ENCODE measurements at places on chromosomes 7 and 10.

- no peak for DNase-seq
These were observed 3.1 kb downstream of the WDR91 start for GRCh38 chr7:135208102-135208793.

DNA sequence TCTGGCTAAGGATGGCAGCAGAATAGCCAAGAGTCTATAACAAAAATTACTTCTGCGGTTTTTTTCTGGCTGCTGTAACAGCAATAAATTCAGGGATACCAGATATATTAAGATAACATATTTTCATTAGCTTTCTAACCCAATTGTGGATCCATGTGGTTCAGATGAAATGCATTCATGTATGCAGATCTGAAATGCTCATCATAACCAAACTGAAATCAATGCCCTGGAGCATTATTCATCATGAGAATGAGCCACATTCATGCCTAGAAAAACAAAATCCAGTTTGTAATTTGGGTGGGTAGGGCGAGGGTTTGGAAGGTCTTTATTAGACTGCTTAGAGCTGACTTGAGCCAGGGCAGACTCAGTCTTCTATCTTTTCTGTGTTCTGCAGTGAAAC, 69.8 kb upstream of the SEMA3A start:
- no peak for DNase-seq

DNA sequence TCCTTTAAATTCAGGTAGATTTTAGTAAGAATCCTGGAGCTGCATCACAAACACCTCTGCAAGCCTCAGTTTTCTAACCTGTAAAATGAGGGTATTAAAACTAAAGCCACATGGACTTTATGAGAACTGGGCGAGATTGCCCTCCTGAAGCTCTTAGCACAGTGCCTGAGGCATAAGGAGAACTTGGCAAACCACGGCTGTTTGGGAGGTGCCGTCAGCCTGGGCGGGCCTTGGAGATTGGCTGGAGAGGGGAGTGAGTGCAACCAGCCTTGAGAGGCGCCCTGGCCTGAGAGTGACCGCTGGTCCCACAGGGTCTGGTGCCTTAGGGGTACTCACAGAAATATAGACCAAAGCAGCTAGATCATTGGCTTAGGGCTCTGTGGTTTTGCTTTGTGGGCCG, 5.4 kb upstream of the TNS3 start:
- DNase-seq, result no peak

- DNase-seq, result no peak
These were observed 26.5 kb downstream of the ANKRD7 start for GRCh38 chr7:118250860-118251494.

DNA sequence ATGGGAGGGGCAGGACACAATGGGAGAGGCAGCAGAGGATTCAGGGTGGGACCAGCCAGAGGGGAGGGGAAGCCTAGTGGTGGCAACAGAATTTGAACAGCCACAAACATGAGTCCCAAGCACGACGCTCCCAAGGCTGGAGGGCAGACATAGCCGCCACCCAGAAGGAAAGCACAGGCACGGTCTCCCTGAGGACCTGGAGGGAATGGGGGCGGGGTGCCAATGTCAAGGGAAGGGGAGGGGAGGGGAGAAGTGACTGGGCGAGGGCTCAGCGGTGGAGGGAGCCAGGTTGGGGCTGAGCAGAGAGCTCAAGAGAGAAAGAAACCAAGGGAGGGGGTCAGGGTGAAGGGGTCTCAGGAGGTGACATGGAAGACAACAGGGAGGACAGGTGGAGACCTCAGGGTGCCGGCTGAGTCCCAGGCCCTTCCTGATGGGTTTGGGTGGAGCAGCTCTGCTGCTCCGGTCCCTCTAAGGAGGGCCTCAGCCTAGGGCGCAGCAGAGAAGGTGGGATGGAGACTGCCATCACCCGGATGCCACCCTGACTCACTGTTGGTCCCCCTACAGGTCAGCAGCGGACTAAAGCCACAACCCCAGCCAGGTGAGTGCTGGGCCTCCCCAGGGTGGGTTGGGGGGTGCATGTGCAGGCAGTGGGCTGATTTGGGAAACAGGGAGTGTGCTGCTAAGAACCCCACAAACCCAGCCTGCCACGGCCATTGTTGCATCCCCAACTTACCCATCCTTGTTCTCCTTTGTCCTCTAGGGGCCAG, 24.2 kb downstream of the PILRA start:
- DNase-seq, result no peak

- no peak for DNase-seq
These were observed 1.4 kb upstream of the MMD2 start for GRCh38 chr7:4960363-4960762.

DNA sequence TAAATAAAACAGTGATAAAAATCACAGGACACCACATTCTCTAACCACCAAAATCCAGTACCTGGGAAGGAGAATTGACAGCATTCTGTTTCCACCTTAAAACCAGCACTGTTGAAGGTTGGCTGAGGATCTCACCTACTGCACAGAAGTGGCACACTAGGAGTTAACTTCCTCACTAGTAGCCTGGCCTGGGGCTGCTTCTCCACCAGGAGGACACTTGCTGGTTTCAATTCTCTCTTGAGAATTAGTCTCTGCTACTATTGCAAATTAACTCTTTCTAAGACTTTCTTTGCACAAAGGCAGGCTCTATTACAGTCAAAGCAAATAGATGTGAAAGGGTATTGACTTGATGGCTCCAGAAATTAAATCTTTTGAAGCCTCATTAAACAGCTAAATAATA, 2.3 kb upstream of the CTTNBP2 start:
- DNase-seq, result no peak

DNA sequence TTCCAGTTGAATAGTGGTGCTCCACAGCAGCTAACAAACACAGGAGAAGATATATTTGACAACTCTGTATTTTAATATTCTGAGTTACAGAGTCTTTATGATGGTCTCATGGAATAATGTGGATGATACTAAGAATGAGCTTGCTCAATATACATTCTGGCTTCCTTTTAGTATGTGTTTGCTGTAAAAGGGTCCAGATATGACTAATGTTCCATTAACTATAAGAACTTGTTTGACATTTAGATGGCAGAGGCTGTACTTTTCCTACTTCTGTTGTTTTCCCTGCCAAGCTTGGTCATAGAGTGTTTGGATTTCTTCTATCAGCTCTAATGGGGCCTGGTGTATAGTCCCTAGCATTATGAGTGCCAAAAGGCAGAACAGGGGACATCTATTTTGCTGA, 61.5 kb upstream of the GPR22 start:
- no peak for DNase-seq

DNA sequence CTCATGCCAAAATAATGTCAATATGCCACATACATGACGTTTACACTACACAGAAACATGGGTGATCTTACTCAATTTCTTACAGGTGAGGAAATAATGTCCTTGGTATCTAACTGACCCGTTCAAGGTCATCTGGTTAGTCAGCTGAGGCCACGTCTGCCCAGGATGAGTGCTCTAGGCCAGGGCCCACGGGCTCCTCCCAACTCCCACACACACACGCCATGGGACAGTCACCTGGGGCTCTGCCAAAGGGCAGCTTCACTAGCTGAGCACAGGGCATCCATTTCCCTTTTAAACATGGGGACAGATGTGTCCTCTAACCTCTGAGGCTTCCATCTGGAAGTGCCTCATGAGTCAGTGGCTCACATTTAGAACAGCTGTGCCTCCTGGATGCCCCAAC, 123.9 kb downstream of the TNS3 start:
- DNase-seq, result peak; percentile 65

DNA sequence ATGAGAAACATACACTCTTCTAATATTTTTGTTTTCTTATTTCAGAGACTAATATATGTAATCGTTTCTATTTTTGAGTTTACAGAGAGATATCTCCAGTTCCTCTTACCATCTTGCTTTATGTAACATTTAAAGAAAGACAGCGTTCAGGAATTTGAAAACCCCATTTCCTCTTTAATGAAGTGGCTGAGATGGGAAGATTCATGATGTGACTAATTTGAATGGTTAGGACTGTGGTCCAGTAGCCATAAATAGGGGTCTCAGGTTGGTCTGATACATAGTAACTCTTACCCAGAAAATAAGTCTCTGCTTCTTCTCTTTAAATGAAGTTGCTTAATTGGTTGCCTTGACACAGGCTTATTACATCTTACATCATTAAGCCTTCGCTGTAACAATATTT, 6.9 kb downstream of the KMT2E start:
- DNase-seq, result peak; percentile 39

DNA sequence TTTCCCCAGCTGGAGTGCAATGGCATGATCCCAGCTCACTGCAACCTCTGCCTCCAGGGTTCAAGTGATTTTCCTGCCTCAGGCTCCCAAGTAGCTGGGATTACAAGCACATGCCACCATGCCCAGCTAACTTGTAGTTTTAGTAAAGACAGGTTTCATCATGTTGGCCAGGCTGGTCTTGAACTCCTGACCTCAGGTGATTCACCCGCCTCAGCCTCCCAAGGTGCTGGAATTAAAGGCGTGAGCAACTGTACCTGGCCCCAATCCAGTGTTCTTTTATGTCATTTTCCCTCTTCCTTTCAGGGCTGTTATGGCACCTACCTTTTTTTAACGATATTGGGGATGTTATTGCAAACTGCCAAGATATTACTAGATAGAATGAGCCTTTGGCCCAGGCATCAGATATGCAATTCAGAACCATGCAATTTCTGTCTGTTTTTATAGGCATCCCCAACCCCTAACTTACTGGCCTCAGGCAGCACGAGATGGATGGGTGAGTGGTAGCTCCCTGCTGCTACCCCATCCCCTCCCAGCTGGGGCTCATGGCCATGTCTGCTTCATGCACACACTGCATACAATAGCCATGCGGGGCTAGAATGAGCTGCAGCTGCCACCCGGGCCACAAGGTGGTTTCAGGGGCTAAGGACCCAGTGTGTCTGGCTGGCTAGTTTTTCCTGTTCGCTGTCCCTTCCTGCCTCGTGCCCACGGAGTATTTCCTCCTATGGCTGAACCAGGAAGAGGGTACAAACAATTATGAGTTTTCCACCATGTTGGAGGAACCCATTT, 1080.1 kb upstream of the SORCS1 start:
- no peak for DNase-seq

DNA sequence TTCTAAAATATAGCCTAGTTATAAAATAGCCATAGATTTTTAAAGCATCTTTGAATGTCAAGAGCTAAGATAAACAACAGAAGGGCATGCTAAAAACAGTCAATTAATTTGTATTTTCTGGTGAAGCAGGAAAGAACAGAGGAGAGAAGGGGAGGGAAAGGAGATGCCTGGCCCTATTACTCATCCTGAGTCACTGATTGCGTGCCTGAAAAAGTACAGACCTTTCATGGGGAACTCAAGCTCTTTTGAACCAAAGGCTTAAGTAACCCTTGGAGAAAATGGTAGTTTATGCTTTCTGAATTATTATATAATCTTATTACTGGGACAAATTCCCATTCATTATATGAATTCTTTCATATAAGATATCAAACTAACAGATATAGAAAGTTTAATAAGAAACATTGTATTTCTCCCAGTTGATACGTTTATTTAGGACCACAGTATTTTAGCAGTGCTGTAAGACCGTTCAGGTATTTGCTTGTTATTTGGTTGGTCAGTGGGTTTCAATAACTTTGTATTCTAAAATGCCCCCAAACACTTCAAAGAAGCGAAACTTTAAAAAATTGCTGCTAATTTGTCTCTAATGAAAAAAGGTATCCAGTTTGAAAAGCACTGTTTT, 151.3 kb downstream of the HGF start:
- DNase-seq, result no peak

- no peak for DNase-seq
These were observed 341.9 kb downstream of the LRMDA start for GRCh38 chr10:75773231-75773780.

- DNase-seq, result no peak
These were observed 109.5 kb downstream of the UNCX start for GRCh38 chr7:1342090-1342640.

- no peak for DNase-seq
These were observed 31.0 kb upstream of the ZEB1 start for GRCh38 chr10:31288001-31288400.

DNA sequence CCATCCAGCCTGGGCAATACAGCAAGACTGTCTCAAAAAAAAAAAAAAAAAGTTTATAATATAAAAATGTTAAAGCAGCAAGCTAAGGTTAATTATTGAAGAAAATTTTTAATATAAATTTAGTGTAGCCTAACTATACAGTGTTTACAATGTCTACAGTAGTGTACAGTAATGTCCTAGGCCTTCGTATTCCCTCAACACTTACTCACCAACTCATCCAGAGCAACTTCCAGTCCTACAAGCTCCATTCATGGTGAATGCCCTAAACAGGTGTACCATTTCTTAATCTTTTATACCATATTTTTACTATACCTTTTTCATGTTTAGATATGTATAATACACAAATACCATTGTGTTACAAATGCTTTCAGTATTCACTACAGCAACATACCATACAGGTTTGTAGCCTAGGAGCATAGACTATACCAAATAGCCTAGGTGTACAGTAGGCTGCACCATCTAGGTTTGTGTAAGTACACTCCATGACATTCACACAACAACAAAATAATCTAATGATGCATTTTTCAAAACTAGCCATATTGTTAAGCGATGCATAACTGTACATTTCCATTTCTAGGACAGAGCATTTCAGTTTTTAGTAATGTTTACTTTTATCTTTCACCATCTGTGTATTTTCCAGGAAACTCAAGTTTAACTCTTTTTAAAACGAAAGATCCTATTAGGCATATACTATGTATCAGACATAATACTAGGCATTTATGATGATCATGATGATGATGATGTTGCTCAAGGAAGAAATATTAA, 43.3 kb downstream of the CNOT4 start:
- no peak for DNase-seq

- DNase-seq, result no peak
These were observed 223.0 kb downstream of the SORCS1 start for GRCh38 chr10:106941297-106942034.

DNA sequence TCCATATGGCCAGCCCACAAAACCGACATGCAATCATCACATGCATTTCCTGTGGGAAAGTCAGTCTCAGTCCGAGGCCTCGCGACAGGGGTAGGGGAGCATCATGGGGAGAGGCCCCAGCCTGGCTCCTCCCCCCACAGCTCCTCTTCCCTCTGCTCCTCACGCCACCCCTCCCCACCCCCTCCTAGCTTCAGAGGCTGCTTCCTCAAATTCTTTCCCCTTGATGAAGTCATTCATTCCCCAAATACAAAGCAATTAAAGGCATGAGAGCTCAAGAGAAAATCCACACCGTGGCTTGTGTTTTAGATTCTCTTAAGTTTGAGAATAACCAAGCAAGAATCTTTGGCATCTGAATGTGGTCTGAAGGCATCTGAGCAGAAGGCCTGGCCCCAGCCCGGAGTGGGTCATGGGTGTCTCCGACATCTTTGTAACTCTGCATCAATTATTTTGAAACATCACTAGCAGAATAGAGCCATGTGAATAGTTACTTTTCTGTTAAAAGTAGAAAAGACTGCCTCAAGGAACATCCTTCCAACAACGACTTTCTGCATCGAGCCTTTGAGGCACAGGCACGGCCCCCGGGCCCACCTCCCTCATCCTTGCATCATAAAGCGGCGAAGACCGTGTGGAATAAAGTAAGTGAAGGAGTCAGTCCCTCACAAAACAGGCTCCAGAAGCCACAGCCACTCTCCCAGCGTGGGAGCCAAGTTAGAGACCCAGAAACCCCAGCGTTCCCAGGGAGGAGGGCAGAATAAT, 90.9 kb downstream of the DIP2C start:
- no peak for DNase-seq
